GM06990 (cell line): ENCODE measurements at places on chromosomes 2 and 18.

- no peak for DNase-seq
Measured at GRCh38 chr2:232929303-232930058, 59.4 kb downstream of the SNORC start.

DNA sequence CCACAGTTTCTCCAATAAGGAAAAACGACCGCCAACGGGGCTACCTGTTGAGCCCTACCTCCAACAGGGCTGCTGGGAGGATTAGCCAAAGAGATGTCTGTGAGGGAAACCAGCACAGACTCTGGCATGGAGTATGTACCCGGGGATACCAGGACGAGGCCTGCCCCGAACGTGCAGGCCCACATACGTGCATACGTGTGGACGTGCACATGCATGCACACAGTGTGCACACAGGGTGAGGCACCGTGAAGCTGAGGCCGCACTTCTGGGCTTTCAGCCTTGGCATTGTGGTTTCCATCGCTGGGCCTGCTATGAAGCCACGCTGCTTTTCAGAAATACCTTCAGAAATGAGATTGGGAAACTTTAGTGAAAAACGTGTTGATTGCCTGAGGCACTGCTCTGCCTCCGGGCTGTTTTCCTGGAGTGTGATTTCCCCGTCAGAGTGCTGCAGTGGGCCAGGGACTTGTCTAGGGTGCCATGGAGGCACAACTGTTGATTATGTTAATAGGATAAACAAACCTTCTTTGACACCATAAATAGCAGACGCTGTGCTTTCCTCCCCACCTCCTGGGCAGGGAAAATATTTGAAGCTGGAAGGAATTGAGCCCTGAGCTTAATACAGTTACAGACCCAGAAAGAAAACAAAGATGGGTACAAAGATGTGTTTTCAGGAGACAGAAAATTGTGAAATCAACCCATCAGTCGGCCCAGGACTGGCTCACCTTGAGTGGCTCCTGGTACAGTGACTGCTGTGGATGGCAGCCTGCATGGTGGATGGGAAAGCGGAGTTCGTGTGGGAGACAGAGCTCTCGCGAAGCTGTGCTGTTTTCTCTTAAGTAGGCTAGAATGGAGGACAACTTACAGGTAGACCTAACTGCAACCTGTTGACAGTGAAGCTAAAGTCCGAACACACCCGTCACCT, 182.3 kb downstream of the FAM210A start:
- no peak for DNase-seq

- no peak for DNase-seq
Measured at GRCh38 chr2:66749566-66749965, 314.6 kb downstream of the MEIS1 start.

DNA sequence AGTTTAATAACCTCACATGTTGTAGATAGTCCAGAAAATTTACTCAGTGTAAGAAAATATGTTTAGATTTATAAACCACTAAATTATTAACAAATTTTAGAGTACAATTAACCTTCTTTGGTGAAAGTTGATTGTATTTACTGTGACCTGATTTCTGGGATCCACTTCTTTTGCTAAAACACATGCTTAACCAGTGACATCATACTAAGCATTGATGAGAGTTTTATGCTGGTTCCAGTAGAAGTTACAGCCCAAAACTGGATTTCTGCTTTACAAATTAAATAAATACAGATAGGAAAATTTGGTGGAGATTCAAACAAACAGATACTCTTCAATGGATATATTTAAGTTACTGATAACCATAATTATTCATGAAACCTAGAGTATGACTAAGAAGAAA, 40.9 kb downstream of the RBBP8 start:
- DNase-seq = no peak

DNA sequence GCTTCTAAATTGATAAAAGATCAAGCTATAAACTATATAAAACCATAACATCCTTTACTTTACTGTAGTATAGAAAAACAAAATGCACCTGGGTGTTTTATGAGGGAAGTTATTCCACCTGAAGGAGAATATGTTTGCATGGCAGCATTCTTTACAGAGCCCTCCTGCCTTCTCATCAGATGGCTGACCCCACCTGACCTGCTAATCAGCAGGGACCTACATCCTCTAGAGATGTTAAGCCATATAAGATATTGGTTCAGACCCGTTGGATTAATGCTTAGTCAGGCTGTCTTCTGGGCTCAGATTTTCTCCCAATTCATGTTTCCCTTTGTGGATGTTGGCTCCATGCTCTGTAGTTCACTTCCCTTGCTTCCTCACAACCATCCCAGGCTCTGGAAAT, 414.8 kb downstream of the DPP10 start:
- DNase-seq = no peak

DNA sequence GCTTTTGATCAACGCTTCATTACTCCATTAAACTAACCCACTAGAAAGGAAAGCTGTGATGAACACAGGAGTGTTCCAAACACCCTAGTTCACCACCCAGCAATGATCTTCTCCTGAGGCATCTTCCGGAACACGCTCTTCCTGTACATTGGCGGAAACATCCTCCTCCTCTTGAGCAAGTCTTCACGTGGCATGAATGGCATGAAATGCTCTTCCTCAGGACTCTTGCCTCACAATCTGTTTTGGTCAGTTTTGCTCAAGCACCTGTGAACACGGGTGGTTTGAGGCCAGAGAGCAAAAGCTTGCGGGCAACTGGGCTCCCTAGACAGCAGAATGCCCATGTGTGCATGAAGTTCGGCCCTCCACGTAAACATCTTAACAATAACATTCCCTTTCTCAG, 734.2 kb upstream of the SALL3 start:
- no peak for DNase-seq

DNA sequence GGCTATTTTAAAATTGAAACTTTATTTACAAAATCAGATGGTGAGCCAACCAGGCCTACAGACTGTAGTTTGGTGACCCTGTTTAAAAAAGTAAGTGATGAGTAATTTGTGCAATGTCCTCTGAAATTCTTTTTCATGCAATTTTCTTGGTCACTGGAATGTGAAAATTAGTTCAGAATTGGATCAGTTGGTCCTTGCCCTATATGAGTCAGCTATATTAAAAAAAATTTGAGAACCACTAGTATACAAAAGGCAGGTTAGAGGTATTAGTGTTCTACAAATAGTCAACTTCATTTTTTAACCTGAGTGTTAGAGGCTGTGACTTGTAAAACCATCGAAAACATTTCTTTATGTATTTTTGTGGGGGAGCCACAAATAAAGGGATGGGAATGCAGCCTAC, 91.1 kb upstream of the NXPH2 start:
- no peak for DNase-seq

GRCh38 chr2:71759060-71759459, 305.7 kb downstream of the DYSF start:
- DNase-seq = no peak

DNA sequence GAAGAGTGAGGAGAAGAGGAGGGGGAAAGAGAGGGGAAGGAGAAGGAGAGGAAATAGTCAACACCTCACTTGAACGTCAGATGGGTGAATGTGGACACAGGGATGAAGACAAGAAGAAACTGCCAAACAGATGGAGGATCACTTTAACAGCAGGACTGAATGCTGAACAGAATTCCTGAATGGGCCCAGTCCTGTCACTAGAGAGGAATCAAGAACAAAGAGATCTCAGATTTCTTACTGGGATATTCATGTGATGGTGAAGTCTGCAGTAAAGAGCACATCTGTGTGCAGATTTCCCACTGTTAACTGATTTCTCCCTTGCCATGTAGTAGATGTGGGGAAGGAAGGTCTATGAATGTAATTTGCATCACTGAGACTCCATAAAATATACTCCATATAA, 135.4 kb downstream of the L3MBTL4 start:
- no peak for DNase-seq

GRCh38 chr2:29309090-29310029, 194.1 kb downstream of the CLIP4 start:
- no peak for DNase-seq

- no peak for DNase-seq
Measured at GRCh38 chr2:239557516-239557915, 156.7 kb upstream of the HDAC4 start.

DNA sequence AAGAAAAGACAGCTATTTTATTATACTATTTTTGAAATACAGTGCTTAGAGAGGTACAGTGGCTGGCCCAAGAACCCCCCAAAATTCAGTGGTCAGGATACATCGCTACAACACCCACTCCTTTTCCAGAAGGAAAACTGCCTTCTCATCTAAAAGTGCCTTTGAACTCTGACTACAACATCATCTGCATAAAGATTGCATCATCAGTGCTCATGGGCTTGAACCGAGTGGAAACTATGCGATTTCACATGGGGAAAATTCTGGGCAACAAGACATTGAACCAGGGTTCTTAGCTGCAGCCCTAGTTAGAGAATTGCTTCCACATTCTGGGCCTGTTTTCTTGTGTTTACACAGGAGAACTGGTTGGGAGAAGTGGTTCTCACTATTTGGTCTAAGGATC, 294.6 kb upstream of the SLC14A2 start:
- DNase-seq = no peak

DNA sequence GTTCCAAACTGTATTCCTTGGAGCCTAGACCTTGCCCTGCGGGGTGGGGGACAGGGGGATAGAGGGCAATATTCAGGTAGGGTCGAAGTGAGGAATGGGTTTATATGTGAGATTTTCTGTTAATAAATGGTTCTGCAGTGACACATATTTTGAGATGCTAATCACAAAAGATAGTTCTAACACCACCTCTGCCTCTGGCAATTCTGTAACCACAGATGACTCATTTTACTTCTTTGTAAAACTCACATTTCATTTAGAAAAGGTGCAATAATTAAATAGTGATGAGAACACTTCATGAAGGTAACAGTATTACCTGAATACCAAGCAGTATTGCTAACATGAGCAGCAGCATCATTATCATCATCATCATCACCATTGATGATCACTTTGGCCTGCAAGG, 306.6 kb downstream of the SUCLG1 start:
- no peak for DNase-seq

GRCh38 chr2:187989925-187990623, 301.6 kb upstream of the GULP1 start:
- DNase-seq = no peak

DNA sequence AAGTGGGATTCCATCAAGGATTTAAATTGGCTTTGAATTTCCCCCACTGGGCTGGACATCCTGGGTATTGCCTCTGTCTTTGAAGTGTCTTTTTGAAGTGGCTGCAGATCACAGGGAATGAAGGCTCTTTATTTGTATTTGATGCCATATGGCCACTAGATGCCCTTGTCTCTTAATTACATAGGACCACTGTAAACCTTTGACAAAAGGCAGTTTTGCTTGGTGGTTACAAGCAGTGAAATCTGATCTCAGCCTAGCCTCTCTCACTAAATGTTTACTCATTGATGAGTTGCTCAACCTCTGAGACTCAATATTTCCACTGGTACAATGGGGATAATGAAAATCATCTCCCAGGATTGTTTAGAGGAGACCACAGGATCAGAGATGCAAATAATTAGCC, 102.2 kb downstream of the INSIG2 start:
- no peak for DNase-seq

GRCh38 chr2:180980943-180981911, 822 bp downstream of the UBE2E3 start:
- DNase-seq = peak; percentile 53

DNA sequence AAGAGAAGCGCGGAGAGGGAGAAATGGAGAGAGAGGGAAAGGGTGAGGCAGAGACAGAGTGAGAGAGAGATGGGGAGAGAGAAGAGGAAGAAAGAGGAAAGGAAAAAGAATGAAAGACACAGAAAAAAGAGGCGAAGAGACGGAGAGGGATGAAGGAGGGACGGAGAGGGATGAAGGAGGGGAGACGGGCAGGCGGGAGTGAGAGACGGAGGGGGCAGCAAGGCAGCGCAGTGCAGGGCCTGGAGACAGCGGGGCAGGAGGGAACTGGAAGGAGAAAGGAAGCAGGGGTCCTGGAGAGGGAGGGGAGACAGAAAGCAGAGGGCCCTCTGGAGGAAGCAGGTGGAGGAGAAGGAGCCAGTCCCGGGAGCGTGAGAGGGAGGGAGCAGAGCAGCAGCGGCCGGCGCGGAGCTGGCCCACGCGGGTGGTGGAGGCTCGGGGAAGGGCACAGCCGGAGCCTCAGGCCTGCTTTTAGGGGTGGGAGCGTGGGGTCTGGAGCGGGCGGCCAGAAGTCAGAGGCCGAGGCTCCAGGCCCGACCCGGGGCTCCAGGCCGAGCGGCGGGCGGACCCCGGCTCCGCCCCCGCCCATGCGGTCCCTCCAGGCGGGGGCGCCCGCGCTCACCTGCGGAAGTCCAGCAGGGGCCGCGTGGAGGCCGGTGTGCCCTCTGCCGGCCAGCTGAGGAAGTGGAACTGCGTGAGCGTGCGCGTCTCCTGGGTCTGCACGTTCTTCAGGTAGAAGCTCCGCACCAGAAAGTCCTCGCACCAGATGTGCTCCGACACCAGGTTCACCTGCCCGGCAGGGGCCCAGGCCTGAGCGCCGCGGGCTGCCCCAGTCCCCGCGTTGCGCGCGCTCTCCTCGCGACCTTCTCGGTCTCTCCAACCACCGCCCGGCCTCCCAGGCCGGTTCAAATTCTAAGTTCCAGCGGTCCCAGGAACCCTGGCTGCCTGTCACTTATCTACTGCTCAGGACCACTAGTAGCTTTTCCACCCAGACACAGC, 14.5 kb downstream of the PTPRN start:
- peak; percentile 92 for DNase-seq

- DNase-seq = no peak
Measured at GRCh38 chr2:147863835-147864234, 19.0 kb downstream of the ACVR2A start.

DNA sequence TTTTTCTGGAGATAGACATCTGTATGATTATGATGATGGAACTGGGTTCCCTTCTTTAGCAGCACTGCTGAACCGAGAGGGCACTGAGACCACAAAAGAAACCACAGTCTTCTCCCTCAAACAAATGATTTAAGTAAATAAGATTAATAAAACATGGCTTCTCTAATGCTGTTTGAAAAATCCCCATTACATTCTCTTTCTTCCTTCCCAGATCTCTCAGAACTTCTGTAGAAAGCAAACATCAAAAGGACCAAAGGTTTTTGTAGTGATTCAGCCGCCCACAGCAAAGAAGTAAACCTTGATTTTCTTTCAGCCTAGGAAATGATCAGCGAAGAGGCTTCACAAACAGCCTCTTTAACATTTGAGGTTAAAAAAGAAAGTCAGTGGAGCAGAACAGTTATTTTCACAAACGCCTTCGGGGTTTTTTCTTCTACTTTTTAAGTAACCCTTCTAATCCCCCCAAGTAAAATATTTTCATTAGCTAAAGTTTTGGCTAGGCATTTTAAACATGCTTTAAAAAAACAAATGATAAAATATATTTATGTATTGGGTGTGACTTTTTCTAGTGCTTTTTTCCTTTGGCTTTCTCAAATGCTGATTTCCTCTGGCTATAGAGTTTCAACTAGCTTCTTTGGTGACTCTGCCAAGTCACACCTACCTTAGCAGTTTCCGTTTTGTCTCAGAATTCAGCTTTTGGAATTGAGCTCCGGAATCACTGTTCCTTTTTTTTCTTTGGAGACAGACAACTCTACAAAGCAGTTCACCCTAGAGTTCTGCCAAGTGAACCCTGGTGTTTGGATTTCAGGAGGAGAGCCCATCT, 89.6 kb downstream of the UPP2 start:
- DNase-seq = peak; percentile 70

DNA sequence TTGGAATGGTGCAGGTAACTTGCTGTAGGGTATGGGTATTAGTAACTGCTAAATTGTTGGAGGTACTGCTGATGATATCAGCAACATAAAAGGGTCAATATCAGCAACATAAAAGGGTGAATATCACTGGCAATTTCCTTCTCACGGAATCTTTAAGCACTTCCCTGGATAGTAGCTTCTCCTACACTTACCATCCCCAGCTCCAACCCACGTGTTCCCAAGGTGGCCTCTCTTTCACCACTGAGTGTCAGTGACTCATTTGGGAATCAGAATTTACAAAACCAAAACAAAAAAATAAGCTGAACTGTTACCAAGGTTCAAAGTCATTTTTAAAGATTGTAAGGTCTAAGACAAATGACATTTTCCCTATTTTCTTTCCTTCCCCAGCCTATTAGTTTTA, 70.8 kb downstream of the LRP2 start:
- DNase-seq = no peak
